ENCODE measurements at places on chromosomes 1 and 21.
A peak's percentile ranks its signal among the peaks of the same experiment; 100 is the strongest.

GRCh38 chr1:31666263-31666963 lies 21.7 kb upstream of the PEF1 start:
- no peak for DNase-seq

GRCh38 chr1:46128344-46128743 lies 4.1 kb downstream of the PIK3R3 start:
- no peak for DNase-seq

DNA sequence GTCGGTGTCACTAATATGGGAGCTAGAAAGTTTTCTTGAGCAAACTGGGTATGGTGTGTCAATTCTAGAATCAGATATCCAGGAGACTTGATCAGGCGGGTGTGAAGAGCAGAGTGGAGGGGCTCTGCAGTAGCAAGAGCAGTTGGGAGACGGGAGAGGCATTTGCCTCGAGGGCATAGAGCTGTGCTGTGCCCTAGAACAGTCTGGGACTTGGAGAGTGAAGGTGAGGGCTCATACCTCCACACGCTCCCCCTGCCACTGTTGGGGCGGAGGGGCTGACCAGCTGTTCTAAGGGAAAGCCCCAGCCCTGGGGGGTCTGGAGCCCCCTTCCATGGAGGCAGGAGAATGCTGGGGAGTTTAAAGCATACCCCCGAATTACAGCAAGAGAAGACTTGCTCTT lies 33.8 kb downstream of the SIM2 start:
- DNase-seq: no peak

DNA sequence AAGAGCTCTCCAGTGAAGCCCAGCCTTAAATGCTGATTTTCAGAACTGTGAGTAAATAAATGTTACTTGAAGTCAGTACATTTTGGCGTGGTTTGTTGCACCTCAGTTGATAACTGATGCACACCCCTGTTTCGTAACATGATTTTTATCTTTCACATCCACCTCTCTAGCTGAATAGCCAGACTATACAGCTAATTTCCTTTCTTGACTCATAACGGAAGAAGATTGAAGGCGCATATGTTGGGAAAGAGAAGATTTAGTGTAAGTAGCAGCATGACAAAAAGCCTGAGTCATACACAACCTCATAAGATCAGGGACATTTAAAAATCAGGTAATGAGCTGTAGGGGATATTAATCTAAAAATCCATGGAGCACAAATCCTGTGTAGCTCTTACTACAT lies 716.2 kb upstream of the ZP4 start:
- no peak for DNase-seq

GRCh38 chr1:191152776-191153175 lies 675.1 kb upstream of the BRINP3 start:
- no peak for DNase-seq

DNA sequence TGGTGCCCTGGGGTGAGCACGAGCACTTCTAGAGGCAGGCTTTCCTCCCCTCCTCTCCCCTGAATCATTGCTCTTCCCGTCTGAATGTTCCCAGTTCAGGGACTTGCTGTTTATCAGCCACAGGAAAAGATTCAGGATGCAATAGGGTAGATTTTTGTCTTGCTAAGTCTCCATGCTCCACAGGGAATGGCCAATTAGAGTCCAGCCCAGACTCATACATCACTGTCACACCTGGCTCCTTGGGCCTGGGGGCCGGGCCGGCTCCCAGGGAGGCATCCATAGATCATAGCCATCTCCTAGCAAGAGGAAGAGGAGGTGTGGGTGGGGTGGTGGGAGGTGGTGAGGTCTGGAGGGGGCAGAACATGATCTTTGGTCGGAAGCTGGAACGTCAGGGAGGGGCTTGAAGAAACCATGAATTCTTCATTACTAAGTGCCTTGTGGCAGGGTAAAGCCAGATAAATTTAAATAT lies 83.4 kb downstream of the LRRN2 start:
- DNase-seq: no peak

DNA sequence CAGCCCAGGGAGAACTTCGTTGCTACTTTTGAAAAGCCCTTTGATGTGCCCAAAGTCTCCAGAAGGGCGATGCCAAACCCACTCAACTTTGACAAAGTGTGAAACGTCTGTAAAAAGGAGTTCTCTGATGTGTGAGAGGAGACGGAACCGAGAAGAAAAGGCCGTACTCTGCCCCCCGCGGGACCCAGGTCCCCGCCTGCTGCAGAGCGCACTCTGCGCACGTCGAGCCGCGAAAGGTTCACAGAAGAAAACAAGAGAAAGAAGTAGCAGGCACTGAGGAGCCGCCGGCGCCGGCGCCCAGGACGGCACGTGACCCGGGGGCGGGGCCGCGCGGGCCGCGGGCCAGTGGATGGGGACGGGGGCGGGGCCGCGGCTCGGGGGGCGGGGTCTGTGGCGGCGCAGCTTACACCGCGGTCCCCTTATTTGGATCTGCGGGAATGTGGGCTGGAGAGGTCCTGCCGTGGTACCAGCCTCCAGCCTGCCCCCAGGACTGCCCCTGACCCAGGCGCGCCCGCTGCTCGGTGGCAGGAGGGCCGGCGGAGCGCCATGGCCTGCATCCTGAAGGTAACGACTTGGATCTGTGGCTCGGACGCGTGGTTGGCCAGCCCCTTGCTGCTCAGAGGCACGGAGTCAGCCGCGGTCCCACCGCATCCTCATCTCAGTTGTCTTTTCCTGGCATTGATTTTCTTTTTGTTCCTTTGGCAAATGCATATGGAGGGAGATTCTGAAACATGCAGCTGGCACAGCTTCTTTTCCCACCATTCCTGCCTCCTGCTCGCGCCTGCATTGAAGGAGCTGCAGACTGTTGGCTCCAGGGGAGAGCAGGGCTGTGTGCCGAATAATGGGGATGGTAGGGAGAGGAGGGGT lies at the start of gene ST6GALNAC3:
TSS of gene ST6GALNAC3 (plus strand) at position 426 of the 867 bp plus-strand sequence.
- peak; percentile 67 for DNase-seq

- DNase-seq: no peak
Observed at GRCh38 chr1:206604861-206605260, 7.4 kb downstream of the EIF2D start.

- no peak for DNase-seq
Observed at GRCh38 chr1:213087911-213088310, 36.9 kb downstream of the RPS6KC1 start.

GRCh38 chr1:101365186-101365585 lies 128.4 kb downstream of the S1PR1 start:
- DNase-seq: no peak

GRCh38 chr1:218492874-218493273 lies 147.7 kb downstream of the TGFB2 start:
- no peak for DNase-seq

DNA sequence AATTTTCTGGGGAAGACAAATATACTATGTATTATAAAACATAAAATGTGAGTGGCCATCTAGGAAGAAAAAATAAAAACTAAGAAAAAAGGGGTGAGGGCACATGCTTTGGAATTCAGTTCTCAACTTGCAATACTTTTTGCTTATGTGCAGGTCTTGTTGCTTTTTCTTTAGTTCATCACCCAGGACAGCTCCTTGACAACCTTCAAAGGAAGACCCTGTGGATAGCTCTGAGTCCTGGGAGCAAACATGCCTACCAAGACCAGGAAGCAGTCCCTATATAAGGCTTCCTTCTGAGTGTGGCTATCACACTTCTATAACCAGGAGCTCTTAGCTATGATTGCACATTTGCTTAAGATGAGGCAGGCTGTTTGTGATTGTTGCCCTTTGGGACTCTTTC lies 78.0 kb downstream of the WDR64 start:
- DNase-seq: no peak

GRCh38 chr1:75937034-75937433 lies 4.8 kb upstream of the ASB17 start:
- DNase-seq: no peak

DNA sequence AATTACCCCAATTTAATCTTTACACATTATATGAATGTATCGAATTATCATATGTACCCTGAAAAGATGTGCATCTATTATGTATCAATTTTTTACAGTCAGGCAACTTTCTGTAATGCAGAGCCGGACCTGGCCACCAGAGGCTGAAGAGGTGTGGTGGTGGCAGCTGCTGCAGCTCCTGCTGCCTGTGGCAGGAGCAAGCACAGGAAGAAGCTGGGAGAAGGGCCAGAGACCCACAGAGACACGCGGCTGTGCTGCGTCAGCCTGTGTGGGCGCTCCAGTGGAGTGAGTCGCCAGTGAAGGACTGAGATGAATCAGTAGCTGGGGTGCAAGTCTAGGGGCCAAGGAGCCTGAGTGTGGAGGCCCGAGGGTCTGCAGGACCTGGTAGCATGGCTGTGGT lies 74.3 kb upstream of the COG2 start:
- DNase-seq: no peak

DNA sequence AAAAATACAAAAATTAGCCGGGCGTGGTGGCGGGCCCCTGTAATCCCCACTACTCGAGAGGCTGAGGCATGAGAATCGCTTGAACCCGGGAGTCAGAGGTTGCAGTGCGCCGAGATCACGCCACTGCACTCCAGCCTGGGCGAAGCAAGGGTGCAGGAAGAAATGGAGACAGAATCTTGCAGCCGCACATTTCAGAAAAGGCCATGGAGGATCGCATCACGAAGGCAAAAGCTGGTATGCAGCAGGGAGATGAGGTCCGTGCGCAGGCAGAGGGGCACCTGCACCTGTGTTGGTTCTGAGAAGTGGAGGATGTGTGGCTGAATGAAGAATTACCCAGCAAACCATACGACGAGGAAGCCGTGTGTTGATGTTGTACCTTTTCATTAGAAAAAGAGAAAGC lies 53.0 kb upstream of the ABCG1 start:
- no peak for DNase-seq

DNA sequence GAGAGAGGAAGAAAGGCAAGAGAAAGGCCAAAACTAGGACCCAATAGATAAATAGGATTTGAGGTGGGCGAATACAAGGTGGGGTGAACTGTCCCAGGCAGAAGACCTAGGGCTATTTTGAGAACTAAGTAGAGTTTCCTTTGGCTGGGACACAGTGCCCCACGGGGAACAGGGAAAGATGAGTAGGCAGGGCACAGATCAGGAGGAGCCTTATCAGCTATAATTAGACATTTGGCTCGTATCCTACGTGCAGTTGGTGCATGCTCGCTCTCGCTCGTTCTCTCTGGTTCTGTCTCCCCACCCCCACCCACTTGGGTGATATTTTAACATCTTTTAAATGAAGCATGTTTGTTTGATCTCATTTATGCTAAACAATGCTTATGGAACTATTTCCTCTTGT lies 235.0 kb upstream of the JUN start:
- DNase-seq: no peak

DNA sequence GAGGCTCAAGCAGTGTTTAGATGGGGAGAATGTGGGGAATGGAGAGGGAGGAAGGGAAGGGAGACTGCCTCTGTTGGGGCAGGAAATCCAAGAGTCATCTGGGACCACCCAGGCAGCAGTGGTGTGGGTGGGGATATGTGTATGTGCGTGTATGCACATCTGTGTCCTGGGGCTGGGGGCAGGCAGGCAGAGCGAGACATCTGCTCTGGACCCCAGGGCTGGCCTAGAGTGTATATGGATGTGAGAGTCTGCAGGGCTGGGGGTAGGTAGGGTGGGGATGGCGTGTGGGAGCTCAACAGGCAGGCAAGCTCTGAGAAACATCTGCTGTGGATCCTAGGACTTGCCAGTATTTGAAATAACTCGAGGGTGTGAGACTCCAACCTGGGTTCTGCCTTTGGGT lies 3.5 kb downstream of the PTCH2 start:
- DNase-seq: no peak

DNA sequence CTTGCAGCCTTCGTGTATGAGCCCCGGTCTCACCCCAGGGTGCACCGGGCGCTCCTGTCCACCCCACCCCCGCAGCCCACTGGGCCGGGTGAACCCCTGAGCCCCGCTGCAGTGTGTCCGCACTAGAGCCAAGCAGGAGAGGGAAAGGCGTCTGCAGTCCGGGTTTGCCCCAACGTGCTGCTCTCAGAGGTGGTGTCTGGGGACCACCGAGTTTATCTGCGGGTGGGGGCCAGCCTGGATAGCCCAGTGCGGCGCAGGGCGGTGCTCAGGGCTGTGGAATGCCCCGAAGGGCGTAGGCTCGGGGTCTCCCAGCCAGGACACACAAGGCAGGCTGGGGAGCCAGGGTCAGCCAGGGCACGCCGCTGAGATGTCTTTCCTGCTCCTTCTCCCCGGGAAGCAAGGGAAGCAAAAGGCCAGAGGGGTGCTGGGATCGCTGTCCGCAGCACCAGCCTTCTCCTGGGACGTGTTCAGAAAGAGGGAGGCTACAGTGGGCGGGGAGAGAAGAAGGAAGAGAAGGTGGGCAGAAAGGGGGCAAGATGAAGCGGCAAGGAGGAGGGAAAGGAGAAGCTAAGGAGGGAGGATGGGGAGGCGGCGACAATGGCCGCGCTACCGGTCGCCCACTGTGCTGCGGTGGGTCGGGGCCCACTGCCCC lies 56.6 kb downstream of the MAB21L3 start:
- peak; percentile 15 for DNase-seq

GRCh38 chr1:79037085-79037484 lies 30.6 kb upstream of the ADGRL4 start:
- no peak for DNase-seq

DNA sequence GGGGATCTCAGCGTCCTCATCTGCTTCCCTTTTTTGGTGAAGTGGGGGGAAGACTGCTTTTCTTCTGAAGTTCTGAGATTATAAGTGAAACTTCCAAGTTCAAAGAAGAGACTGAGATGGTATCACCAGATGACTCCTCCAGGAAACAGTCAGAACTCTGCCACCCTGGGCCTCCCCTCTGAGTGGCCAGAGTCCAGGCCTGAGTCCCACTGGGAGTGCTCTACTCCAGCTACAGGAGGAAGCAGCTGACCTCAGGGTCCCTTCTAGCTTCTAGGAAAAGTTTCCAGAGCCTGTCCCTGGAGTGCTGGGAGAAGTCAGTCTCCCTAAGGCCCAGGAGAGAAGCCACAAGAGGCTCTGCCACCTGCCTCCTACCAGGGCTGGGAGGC lies 104.7 kb downstream of the CASZ1 start:
- no peak for DNase-seq

- no peak for DNase-seq
Observed at GRCh38 chr1:168892931-168893330, 163.9 kb upstream of the DPT start.

GRCh38 chr1:217896490-217896889 lies 265.3 kb downstream of the SPATA17 start:
- DNase-seq: no peak

GRCh38 chr1:235613602-235614001 lies 36.0 kb downstream of the GNG4 start:
- no peak for DNase-seq

GRCh38 chr21:45156459-45156858 lies 82.1 kb downstream of the ADARB1 start:
- DNase-seq: no peak

DNA sequence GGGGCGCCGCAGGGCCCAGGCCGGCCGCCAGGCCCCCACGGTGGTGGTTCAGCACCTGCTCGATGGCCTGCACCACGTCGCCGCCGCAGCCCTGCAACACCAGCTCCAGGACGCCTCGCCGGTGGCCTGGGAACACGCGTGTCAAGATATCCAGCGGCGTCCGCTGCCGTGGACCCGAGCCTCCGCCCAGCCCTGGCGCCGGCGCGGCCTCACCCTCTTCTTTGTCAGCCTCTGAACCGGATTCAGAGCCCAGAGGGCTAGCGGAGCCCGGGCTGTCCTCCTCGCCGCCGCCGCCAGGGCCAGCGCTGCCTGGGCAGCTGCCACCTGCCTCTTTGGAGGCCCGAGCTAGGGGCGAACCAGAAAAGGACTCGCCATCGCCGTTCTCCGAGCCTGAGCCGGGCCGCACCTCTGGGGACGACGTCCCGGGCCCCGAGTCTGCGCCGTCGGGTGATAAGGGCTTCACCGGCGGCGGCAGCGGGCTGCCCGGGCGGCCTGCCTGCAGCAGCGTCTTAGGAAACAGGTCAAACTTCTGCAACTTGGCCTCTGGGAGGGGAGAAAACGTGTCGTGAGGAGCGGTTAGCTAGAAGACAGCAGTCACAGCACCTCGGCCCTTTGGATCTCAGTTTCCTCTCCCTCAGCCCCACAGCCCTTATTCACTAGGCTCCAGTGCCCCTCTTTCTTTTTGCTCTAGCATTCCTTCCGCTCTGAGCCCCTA lies 3.9 kb downstream of the DMRTA2 start:
- DNase-seq: peak; percentile 42

All from progenitor cell of endocrine pancreas (in vitro differentiated cells).